Caudate nucleus (tissue), 63 donors: ENCODE measurements at places on chromosomes 4 and X.

GRCh38 chr4:126611900-126612299 lies 1020.9 kb upstream of the INTU start:
- DNase-seq = no peak

DNA sequence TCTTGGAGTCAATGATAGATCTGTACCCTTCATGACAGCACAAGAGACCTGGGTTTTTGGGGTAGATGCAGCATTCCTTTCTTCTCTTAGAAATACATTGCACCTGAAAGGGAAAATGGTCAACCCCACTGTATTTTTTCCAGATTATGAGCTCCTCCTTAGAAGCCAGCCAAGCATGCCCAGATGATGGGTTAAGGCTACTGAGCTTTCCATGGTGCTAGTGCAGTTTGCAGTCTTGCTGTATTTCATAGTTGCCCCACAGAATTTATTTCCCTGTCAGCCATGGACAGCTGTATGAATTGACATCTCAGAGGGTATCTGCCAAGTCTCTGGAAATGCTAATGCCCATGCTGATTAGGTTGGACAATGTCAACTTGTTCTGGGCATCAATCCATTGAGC lies 73.7 kb upstream of the H2AZ1 start:
- no peak for DNase-seq

DNA sequence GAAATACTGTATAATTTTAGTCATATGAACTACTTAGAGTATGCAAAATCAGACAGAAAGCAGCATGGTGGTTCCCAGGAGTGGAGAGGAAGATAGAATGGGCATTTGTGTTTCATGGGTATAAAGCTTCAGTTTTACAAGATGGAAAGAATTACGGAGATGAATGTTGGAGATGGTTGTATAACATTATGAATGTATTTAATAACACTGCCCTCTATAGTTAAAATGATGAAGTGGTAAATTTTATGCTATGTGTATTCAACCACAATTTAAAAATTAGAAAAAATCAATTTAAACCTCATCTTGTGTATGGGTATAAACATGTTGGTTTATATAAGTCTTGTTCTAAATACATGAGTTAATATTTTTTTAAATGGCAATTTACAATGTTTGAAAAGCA lies 521.1 kb downstream of the FSTL5 start:
- DNase-seq = no peak

DNA sequence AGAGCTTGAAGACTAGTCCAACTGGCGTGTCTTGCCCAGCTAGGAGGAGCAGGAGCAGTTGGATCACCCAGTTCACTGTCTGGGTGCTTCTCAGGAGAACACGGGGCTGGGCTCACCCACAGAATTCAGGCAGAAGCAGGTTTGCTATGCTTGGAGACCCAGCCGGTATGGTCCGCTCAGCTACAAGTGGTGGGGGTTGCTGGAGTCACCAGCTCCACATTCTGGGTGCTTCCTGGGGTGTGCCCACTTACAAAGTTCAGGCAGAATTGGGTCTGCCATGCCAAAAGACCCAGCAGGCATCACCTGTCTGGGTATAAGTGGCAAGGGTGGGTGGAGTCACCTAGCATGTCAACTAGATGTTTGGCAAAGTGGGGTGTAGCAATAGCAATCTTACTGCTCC lies 1061.8 kb downstream of the PCDH19 start:
- no peak for DNase-seq

GRCh38 chrX:12137951-12138360 lies 317 bp upstream of the FRMPD4 start:
- DNase-seq = no peak

DNA sequence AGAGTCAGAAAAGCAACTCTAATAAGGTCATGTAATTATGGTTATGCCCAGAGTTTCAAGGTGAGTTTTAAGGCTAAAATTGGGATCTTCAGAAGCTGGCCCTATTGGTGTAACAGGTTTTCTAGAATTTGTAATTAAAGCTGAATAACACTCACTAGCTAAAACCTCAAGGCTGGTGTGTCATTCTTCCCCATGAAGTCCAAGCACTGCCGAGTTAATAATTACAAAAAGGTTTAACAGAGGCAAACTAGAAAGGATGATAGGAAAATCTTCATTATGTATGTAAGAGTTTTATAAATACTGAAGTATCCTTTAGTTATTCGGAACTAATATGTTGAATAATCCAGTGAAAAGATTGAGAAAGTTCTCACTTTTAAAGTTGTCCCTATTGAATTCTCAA lies 34.3 kb downstream of the MXRA5 start:
- DNase-seq = no peak

DNA sequence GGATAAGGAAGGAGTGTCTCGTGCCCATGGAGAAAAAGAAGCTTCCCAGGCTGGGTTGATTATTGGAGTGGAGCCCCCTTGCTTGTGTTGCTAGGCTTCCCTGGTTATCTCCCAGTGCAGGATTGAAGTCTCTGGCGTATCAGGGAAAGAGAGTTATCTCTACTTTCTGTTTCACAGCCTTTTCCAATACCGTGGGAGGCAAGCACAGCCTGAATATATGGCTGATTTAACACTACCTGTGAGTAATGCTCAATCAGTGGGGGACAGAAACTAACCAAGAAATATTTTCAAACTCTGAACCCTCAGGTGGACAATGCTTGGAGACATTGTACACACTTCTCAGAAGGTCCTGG lies 65.2 kb downstream of the SERPINA7 start:
- DNase-seq = no peak

DNA sequence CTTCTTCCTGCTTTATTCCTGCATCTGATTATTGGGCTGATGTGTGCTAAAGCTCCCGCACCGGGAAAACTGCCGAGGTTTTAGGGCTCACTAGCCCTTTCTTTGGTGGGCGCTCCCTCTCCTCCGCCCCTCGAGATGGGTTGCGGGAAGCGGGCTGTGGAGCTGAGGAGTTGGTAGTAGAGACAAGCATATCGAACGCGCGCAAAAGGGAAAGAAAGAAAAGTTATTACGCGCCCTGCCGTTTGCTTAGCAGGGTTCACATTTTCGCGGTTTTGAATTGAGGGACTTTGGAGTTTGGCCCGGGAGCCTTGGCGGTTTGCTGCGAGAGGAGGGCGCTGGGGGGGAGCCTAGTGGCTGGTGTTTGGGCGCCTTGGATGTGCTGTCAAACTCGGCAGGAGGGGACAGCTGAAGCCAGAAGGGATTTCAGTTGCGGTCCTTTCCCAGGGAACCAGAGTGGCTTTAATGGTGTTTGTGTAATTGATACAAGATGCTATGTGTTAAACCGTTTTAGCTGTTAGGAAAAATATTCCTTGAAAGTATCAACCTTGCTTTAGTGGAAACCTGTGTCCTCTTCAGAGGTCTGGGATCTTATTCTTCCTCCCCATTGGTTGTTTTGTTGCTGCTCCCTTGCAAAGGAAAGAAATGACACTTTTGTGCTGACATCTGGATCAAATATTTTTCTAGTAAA lies 1.1 kb downstream of the GAB1 start:
- DNase-seq = peak; percentile 38

GRCh38 chrX:15906041-15906943 lies 51.7 kb upstream of the AP1S2 start:
- no peak for DNase-seq

GRCh38 chrX:149858592-149858991 lies 22.4 kb upstream of the MAGEA8 start:
- no peak for DNase-seq

DNA sequence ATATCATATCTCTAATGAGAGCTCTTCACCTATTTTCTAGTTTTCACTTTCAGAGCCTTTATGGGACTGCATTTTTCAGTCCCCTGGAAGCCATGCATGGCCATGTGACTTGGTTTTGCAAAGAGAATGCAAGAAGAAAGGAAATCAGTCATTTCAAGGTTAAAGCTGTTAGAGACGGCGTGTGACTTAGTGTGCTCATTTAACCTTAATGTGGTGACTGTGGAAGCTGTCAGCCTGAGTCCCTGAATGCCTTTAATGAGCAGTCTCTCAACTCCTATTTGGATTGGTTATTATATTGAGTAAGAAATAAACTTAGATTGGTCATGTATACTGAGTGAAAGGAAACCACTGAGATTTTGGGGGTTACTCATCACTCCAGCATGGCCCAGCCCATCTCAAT lies 212.7 kb downstream of the KCNIP4 start:
- DNase-seq = no peak

GRCh38 chrX:12898073-12898472 lies 8.3 kb upstream of the TLR8 start:
- no peak for DNase-seq

- DNase-seq = no peak
These were observed 101.8 kb downstream of the HMX1 start for GRCh38 chr4:8769645-8770517.

DNA sequence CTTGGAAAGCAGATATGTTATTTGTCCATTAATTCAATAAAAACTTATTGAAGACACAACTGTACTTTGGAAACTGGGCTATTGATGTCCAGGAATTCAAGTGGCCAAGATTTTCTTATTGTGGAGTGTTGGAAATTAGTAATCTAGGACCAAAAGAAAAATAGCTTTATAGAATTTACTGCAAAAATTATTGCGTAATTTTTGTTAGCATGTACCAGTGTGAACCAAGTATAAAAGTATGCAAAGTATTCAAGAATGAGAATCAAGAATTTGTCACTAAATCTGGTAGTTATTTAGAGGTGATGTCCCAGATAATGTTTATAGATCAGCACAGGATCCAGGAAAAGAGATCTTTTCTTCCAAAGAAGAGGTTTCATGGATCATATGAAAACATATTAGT lies 468.9 kb upstream of the CTSO start:
- DNase-seq = no peak

GRCh38 chr4:55706541-55706940 lies 70.4 kb upstream of the NMU start:
- DNase-seq = no peak

DNA sequence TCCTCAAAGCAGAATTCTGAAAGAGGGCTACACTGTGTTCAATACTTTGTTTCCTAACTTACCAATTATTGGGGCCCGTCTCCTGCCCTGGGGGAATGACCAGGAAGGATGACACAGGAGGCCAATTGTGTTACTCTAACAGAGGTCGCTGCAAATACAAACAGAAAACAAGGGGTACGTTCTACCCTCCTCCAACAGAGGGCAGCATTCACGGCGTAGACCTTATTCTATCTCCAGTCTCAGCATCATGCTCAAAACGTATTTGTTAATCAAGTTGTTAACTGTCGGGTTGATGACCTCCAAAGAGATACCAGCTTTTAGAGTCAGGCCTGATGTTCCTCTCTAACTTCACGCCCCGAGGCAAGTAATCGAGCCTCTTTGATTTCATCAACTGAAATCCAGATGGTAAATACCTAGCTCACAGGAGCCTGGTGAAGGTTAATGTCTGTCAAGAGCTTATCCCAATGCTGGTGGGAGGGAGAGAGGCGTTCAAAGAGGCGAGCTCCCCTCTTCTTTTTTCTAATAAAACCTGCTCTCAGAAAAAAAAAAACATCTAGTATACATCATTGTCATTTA lies 181.0 kb upstream of the KCNIP4 start:
- DNase-seq = peak; percentile 25

DNA sequence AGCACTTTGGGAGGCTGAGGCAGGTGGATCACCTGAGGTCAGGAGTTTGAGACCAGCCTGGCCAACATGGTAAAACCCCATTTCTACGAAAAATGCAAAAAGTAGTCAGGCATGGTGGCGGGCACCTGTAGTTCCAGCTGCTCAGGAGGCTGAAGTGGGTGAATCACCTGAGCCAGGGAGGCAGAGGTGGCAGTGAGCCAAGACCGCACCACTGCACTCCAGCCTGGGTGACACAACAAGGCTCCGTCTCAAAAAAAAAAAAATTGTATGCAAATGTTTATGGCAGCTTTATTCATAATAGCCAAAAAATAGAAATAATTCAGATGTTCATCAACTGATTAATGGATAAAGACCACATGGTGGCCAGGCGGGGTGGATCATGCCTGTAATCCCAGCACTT lies 9.8 kb upstream of the NOCT start:
- DNase-seq = no peak

GRCh38 chrX:1581132-1581531 lies 10.3 kb upstream of the AKAP17A start:
- no peak for DNase-seq

DNA sequence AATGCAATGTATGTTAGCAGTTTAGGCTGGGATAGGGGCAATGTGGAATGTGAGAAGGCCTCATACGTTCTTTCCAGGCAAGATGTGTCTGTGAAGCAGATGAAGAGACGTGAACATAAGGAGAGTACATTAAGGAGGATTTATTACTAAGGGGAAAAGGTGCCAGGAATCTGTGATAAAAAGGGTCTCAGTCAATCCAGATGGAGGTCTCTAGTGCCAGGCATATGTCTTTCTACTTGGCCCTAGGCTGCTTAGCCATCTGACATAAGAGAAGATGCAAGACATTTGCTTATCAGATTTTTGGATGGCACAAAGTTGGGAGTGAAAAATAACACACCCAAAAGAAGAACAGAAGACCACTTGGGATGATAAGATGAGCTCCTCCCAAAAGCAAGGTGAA lies 93.0 kb upstream of the PRKG2 start:
- DNase-seq = no peak

GRCh38 chrX:49184294-49185281 lies 1.6 kb downstream of the PRICKLE3 start:
- peak; percentile 20 for DNase-seq

GRCh38 chrX:147550217-147550616 lies 361.5 kb upstream of the FMR1 start:
- no peak for DNase-seq

DNA sequence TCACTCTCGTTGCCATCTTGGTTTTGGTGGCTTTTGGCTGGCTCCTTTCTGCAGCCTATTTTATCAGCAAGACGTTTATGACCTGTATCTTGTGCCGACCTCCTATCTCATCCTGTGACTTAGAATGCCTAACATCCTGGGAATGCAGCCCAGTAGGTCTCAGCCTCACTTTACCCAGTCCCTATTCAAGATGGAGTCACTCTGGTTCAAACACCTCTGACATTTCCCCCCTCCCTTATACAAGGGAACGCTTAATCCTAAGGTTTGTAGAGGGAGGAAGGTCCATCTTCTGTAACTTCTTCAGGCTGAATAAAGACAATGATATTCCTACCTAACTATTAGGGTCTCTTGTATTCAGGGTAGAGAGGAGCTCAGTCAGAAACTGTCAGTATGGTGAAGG lies 79.3 kb upstream of the SPANXB1 start:
- DNase-seq = no peak
